ENCODE measurements at places on chromosomes 5 and 9.

- peak; percentile 7 for DNase-seq
Observed at GRCh38 chr5:151633892-151634291, 42.8 kb upstream of the FAT2 start.

- DNase-seq, result no peak
Observed at GRCh38 chr9:92730897-92731296, 33.7 kb downstream of the BICD2 start.

GRCh38 chr9:124110307-124110915, 98.8 kb downstream of the LHX2 start:
- peak; percentile 85 for DNase-seq

DNA sequence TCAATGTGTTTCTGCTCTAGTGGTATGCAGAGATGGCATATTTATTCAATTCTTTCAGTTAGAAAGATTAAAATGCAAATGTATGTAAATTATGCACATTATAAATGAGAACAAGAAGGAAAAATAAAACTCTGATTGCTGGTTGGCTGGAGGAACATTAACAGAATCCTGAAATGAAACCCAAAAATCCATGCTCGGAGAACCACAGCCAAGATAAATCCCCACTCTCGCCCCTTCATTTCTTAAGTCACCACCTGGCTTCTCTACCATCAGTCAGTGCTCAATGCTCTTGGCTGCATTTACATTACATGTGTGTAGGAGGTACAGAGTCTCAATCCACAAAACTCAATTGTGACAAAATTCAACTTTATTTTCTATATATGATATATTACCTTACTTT, 184.9 kb downstream of the TRIM36 start:
- DNase-seq, result no peak

GRCh38 chr5:134371834-134372340, 518 bp downstream of the UBE2B start:
- DNase-seq, result peak; percentile 72

GRCh38 chr9:134570151-134570621, 71.4 kb upstream of the COL5A1 start:
- no peak for DNase-seq

- no peak for DNase-seq
Observed at GRCh38 chr9:40928803-40929487, 199.5 kb downstream of the FOXD4L6 start.

- no peak for DNase-seq
Observed at GRCh38 chr9:124584631-124585030, 77.4 kb upstream of the NR5A1 start.

DNA sequence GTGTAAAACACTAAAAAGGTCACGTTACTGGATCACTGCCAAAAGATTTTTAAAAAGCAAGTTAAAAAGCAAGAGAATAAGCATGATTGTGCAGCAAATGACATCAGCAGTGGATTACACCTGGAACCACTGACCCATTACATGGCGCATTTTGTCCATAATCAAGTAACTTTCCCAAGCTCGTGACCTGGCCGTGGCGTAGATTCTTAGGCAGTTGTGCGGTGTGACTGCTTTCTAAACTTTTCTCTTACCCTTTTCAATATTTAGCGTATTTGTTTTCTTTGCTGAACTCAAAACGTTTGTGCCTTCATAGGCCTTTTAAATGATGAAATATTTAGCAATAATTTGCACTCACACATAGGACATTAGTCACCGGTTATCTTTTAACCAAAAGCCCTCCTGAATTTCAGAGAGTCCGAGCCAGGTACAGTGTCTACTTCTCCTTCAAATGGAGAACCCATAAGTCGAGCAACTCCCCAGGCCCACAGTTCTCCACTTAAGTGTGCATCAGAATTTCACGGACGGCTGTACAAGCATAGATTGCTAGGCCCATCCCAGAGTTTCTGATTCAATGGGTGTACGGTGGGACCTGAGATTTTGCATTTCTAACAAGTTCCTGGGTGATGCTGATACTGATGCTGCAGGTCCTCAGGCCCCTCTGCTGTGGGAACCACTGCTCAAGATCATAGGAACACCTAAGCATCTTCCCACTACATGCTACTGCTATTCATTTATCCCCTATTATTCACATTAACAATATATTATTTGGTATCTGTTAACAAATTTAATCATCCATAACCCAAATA, 144.4 kb downstream of the GLIS3 start:
- no peak for DNase-seq

GRCh38 chr9:90061187-90061586, 456.4 kb downstream of the GADD45G start:
- DNase-seq, result no peak

GRCh38 chr9:134620751-134621557, 20.6 kb upstream of the COL5A1 start:
- no peak for DNase-seq

DNA sequence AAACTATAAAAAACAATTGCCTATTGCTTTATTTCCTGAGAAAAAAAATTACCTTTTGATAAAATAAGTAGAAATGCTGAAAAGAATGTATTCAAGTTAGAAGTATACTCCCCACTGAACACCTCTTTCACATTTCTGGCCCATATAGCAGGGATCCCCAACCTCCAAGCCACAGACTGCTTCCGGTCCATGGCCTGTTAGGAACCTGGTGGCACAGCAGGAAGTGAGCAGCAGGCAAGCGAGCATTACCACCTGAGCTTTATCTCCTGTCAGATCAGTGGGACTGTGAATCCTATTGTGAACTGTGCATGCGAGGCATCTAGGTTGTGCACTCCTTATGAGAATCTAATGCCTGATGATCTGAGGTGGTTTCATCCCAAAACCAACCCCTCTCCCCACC, 563.9 kb downstream of the RAB3C start:
- no peak for DNase-seq

GRCh38 chr9:135614821-135615665, 24.3 kb downstream of the GLT6D1 start:
- DNase-seq, result no peak

Measured in mucosa of descending colon (tissue), 3 donors.